GM18507 (cell line): ENCODE measurements at places on chromosomes 6 and 20.

DNA sequence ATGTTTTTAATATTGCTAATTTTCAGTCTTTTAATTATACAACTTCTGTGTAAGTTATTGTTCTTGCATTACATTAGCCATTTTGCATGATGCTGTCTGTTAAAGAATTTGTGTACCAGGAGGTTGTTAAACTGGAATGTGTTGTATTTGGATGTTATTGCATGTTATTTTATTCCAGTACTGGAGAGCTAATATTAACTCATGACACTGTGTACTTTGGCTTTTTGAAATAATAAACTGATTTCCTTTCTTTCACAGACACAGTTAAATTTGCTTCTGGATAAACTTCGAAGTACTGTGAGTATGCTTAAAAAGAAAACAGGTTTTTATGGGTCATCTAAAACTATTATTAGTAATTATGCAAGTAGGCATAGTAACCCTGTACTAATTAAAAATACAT, 121.3 kb downstream of the MYO6 start:
- DNase-seq: no peak

DNA sequence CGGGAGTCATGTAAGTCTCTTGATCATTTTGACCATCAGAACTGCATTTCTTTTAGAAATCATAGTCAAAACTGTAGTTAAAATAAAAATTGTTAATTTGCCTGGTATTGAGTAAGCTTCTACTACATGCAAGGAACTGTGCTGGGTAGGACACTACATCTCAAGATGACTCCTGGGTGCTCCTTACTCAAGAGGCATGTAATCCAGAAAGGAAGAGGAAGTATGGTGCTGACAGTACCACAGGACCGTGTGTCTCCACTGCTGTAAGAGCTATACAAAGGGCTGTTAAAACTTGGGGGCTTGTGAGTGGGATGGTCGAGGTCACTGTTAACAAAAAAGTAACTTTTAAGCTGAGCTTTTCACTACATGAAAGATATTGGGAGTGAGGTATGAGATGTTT, 508.3 kb upstream of the SOX4 start:
- no peak for DNase-seq

DNA sequence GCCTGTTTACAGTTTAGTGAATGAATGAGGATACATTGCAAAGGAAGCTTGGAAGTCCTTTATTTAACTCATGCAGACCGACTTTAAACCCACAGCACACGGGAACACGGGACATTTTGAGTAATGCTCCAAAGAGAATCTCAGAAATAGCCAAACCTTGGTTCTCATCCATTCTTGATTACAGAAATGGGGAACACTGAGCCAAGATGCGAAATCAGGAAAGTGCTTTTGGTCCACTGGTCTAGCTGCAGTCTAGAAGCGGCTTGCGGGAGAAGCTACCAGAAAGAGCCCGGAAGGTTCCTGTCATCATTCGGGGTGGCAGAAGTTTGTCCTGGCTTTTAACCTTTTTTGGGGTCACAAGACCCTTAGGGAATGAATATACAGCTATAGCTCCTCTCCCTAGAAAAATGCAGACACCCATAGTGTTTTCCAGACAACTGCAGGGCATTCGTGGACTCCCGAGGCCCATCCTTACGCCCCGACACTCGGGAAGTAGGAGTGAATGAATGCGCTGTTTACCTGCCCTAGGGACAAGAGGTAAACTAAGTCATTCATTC, 475 bp upstream of the TMEM181 start:
- no peak for DNase-seq

GRCh38 chr20:37350649-37351574, 5.0 kb downstream of the SRC start:
- no peak for DNase-seq

DNA sequence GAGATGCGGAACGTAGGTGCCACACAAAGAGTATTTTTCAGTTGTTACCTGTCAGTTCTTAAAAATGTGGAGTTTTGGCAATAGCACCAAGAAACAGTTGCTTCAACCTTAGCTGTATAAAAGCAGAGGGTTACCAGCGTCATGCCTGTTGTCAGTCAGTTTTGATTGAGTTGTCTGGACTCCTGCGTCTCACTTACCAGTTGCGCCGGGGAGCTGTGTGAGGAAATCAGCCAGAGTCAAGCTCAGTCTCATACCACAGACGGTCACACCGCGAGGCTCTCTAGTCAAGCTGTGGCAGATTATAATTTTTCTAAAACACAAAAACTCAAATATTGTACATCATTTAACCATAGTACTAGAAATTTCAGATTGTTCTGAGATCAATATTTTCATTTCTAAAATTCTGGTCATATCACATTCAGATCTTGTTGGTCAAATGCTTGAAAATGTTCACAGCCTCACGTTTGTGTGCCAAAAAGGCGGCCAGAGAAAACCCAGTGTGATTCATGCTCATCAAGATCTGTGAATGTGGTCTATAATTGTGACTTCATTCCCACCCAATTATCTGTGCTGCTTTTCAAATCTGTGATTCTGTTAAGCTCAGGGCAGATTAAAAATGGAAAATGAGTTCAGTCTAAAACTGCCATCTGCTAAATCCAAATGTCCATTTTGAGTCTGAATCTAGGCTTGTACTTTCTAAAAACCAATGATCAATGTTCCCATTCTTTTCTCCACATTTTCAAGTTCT, 37.5 kb downstream of the SASH1 start:
- DNase-seq: no peak

GRCh38 chr6:140966676-140967075, 1166.0 kb upstream of the GJE1 start:
- no peak for DNase-seq

DNA sequence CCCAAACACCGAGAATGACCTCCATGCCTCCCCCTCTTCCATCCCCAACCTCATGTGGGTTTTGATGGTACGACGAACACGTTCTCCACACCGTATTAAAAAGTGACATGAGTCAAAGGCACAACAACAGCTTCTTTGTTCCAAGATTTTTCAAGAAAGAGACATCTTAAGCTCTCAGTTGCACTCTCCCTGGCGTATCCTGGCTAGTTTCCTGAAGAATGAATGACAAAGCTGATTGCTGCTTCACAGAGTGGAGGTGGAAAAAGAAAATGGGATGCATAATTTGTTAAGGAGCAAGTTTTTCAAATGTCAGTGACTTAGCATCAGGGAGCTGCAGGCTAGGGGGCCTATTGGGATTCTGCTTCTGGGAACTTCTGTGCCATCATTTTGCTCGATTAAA, 95.5 kb downstream of the STK35 start:
- DNase-seq: no peak

- DNase-seq: no peak
Measured at GRCh38 chr20:41344477-41344876, 3.9 kb downstream of the LPIN3 start.

DNA sequence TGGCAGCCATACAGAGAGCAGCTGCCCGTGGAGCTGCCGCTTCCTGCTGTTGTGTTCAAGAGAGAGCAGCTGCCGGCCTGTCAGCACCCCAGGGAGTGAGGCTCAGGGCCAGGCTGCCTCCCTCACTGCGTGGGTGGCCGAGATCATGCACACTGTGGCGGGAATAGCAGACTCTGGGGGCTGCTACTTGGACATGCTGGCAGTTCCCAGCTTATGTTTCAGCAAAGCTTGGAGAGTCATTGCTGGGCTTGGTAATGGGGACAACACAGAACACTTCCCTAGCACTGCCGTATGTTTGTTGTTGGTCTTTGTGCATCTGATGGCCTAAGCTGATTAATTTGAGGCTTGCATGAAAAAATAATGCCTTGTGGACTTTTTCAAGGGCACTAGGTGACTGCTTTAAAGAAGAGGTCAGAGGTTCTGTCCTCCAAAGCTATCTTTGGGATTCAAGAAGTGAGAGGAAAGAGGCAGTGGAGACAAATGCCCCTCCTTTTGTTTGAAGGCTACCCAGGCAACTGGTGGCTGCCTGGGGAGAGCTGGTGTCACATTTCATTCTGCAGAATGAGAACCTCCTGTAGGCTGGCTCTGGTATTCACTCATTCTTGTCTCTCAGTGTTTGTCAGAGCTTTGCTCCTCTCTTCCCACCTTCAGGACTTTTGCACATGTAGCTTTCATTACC, 18.8 kb downstream of the MRAP2 start:
- no peak for DNase-seq

DNA sequence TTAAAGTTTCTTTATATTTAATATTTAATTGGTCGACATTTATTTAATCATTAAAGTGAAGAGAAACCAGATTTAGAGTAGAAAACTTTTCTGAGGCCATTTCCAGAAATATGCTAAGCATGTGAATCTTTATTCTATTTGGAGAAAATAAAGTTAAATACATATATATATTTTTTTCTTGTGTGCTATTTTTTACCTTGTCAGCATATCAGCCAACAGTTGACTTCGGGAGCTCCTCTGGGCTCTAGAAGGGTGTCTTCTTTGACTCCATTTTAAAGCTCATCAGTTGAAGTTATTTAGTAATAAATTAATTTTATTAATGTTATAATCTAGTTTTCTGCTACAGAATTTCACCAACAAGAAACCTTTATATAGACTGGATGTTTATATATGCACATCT, 73.1 kb downstream of the SH3BGRL2 start:
- DNase-seq: no peak

DNA sequence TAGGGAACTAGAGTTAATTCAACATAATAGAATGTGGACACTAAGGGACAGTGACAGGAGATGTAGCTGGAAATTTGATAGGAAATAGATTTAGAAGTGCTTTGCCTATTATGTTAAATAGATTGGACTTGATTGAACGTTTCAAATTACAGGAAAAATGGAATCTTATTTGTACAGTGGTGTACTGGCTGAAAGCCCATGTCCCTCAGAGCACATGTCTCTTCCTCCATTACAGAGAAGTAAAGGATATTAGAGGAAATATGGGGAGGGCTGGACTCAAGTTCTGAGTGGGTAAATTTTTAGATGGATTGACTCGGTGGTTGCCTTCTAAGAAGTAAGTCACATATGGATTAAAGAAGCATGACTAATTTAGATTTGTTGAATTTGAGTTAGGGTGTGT, 11.4 kb downstream of the PKIB start:
- no peak for DNase-seq
